Colonic mucosa (tissue), 4 donors: ENCODE measurements at places on chromosomes 6 and 20.

GRCh38 chr6:55898342-55898741 lies 23.0 kb upstream of the BMP5 start:
- DNase-seq: no peak

DNA sequence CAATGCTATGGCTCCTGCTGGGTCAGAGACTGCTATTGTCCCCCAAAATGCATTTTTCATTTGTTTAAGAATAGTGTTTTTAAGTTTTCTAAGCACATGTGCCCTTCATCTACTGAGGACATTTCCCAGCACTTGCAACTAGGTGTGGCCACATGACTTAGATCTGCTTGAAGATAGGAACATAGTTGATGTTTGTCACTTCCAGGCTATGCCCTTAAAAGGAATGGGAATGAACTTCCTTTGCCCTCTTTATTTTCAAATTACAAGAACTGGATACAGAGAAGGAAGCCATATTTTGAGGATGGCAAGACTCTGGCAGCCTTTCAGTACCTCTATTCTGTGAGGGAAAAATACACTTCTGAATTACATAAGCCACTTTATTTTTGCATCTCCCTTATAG lies 203.0 kb upstream of the TFAP2D start:
- no peak for DNase-seq

GRCh38 chr20:58697201-58697866 lies 4.7 kb downstream of the NPEPL1 start:
- no peak for DNase-seq

- peak; percentile 69 for DNase-seq
These were observed 7.8 kb upstream of the ACSS1 start for GRCh38 chr20:25065625-25066338.

DNA sequence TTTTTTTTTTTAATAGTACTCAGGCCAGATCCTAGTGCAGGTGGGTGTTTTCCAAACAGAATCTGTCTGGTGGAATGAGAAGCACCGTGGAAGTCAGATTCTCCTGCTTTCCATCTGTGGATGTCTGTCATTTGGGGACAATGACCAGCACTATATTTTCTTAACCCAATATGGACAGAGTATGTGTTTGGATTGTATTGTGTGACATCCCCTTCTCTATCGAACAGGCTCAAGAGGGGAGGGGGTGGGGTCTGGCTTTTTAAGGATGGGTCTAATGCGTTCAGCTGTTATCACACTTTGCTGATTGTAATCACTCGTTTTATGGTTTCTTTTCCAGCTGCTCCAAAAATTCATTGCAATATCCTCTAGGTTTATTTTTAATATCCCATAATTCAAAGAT lies 197.5 kb upstream of the CEP162 start:
- DNase-seq: no peak

DNA sequence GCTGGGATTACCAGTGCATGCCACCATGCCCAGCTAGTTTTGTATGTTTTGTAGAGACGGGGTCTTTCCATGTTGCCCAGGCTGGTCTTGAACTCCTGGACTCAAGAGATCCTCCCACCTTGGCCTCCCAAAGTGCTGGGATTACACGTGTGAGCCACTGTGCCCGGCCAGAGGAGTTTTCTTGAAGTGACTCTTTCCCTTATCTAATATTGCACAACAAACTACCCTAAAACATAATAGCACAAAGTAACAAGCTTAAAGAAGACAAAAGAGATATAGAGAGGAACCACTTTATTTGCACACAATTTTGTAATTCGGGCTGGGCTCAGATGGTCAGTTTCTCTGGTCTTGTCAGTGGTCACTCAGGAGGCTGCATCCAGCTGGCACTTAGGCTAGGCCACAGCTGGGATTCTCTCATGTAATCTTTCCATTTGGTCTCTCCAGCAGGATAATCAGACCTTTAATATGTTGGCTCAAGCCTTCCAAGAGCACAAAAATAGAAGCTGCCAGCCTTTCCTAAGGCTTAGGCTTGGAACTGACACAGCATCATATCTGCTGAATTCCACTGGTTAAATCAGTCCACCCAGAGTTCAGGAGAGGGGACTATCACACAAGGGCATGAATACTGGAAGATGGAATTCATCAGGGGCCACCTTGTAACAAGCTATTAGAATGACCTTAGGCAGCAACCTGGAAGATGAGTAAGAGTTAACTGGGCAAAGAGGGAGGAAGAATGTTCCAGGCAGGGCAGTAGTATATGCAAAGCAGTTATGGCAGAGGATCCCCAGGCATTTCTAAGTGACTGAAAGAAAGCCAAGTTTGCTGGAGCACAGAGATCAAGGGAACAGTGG lies 56.7 kb upstream of the PNRC1 start:
- DNase-seq: no peak

- DNase-seq: no peak
These were observed 255.0 kb downstream of the NRN1 start for GRCh38 chr6:5751525-5752390.

DNA sequence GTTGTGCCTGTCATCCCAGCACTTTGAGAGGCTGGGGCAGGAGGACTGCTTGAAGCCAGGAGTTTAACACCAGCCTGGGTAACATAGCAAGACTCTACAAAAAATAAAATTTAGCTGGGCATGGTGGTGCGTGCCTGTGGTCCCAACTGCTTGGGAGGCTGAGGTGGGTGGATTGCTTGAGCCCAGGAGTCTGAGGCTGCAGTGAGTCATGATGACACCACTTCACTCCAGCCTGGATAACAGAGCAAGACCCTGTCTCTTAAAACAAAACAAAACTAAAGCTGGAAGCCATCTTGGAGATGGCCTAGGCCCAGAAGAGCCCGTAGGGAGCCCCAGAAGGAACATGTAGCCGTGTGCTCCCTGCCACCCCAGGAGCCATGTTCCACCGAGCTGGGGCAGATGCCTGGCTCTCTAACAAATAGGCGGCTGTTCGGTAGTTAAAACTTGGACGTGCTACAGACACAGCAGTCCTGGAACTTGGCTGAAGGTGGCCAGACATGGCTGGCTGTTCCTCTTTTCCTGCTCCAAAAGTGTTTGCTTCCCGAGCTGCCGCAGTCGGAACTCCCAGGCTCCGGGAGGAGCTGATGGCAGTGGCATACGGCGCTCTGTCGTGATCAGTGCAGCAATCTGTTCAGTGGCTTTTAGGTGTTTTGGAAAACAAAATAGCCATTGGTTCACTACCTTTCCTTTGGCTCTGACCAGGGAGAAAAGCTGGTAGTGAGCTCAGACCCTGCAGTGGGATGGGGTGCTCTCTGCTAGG lies 37.0 kb downstream of the DYNLT1 start:
- no peak for DNase-seq

- DNase-seq: no peak
These were observed 104.2 kb upstream of the CNKSR3 start for GRCh38 chr6:154614641-154615040.

GRCh38 chr6:24547243-24547642 lies 52.5 kb downstream of the ALDH5A1 start:
- no peak for DNase-seq

GRCh38 chr20:3121271-3121911 lies 36.9 kb upstream of the AVP start:
- no peak for DNase-seq

- no peak for DNase-seq
These were observed 69.5 kb downstream of the LYRM4 start for GRCh38 chr6:5191222-5191621.

GRCh38 chr6:165571068-165571682 lies 91.9 kb downstream of the PDE10A start:
- DNase-seq: no peak

DNA sequence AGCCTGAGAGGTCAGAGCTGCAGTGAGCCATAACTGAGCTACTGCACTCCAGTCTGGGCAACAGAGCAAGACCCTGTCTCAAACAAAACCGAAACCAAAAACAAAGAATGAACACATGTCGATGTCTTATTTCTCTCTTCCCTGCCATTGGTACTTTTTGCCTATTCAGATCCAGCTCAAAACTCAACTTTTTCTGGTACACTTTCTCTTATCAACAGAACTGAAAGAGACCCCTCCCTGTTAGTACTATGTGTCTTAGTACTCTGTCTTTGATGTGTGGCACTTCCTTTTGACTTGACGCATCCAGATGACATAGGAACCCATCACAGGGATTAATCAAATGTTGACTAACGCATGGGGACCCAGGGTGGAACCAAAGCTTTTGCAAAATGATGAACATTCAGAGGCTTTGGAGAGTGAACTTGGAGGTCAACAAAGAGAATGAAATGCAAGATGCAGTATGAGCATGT lies 44.8 kb downstream of the AKAP12 start:
- no peak for DNase-seq

GRCh38 chr6:149268768-149269167 lies 48.7 kb upstream of the TAB2 start:
- no peak for DNase-seq

- peak; percentile 61 for DNase-seq
These were observed at the start of gene HLA-DMB for GRCh38 chr6:32940656-32941213. TSS of gene HLA-DMB (minus strand) at chr6:32941028. CDS start at chr6:32940807, 221 bp downstream.

DNA sequence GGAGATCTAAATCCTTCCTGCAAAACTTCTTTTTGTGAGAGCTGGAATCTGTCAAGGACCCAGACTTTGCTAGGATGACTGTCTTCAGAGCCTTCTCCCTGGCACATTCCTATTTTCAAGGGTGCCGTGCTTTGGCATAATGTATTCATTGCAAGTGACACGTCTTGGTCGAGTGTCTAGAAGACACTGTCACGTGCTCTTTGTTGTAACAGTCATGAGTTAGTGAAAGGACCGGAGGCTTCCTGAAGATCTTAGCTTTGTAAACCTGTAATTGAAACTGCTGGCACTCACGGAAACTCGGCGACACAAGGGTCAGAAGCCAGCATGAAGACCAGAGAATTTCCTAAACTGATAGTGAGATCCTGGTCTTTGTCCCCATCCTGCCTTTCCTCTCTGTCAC lies 19.7 kb upstream of the TAGAP start:
- no peak for DNase-seq

DNA sequence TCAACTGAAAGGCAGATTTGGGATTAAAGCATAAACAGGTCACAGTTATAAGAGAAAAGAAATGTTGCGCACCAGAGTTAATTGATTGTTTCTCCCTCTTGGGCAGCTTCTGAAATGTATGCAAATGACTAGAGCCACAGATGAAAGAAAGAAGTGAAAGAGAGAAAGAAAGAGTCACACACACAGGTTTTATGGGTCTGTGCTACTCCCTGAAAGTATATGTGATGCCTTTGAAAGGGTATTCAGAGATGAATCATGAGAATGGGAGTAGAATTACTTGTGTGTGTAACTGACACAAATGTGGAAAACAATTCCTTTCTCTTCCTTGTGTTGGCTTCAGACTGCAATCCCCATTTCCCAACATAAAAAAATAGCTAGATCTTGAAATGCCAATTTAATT lies 196.9 kb downstream of the FOXA2 start:
- no peak for DNase-seq

GRCh38 chr20:8740265-8740664 lies 328.6 kb upstream of the PLCB4 start:
- no peak for DNase-seq

GRCh38 chr20:2800521-2801285 lies at the start of gene CPXM1:
TSS of gene CPXM1 (minus strand) at chr20:2800627. CDS start at chr20:2800572, 55 bp downstream.
- DNase-seq: no peak

GRCh38 chr6:137783710-137784109 lies 83.3 kb upstream of the TNFAIP3 start:
- DNase-seq: no peak

DNA sequence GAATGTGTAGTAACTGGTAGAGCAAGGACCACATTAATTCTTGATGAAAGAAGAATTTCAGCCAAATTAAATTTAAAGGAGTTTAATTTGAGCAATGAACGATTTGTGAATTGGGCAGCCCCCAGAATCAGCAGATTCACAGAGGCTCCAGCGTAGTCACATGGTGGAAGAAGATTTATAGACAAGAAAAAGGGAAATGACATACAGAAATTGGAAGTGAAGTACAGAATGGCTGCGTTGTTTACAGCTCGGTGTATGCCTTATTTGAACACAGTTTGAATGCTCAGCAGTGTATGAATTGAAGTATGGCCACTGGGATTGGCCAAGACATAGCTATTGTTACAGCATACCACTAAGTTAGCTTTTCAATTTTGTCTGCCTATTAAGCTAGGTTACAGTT lies 173.6 kb upstream of the ARG1 start:
- DNase-seq: no peak

DNA sequence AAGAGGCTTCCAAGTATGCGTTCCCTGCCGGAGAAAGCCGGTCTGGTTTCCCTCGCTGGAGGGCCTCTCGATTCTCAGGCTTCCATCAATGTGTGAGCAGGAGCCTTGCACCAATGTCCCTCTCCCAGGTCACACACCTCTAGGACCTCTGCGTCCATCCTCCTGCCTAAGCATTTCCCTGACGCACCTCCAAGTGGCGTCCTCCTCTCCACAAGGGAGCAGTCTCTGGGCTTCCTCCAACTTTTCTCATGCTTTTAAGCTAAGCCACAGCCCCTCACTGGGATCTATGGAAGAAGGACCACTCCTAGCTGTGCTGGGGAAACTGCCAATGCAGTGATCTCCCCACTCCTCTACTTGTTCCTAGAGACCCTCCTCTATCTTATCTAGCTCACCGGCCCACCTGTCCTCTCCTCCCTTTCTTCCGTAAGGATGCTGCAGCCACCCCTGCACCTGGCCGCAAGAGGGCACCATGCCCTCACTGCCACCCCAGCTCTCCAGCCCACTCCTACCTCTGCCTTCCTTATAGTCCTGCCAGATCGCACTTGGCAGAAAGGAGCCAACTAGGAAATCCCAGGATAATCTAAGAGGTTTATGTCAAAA lies 258.7 kb downstream of the LRFN2 start:
- DNase-seq: peak; percentile 42

- no peak for DNase-seq
These were observed 51.2 kb upstream of the FANCE start for GRCh38 chr6:35400901-35401311.

GRCh38 chr6:169052462-169052861 lies 201.2 kb downstream of the THBS2 start:
- DNase-seq: no peak

GRCh38 chr6:20891161-20891560 lies 356.9 kb downstream of the CDKAL1 start:
- no peak for DNase-seq

GRCh38 chr6:165774903-165775601 lies 112.0 kb upstream of the PDE10A start:
- no peak for DNase-seq

GRCh38 chr6:25046942-25047341 lies 111.2 kb upstream of the RIPOR2 start:
- DNase-seq: no peak

DNA sequence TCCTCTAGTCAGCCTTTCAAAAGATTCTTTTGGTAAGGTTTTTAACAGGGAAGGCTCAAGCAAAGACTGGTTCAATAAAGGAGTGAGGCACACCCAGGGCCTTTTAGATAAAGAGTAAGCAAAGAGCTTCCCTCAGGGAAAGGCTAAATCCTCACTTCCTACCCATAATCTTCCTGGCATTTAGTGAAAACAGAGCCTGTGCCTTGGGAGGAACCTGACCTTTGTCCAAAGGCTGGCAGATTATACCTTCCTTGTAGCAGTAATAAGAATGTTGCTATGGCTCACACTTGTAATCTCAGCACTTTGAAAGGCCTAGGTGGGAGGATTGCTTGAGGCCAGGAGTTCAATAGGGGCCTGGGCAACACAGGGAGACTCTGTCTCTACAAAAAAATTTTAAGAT lies 280.1 kb upstream of the PLCB4 start:
- DNase-seq: peak; percentile 77

- DNase-seq: no peak
These were observed 5.9 kb downstream of the TUBB2B start for GRCh38 chr6:3221578-3221977.
